ENCODE measurements at places on chromosomes 1 and 21.

GRCh38 chr1:31423418-31423947 is 10.5 kb downstream of the SERINC2 start:
- DNase-seq: no peak

GRCh38 chr1:80869299-80869698 is 931.4 kb upstream of the ADGRL2 start:
- no peak for DNase-seq

- DNase-seq: no peak
These were observed 9.3 kb downstream of the CBR1 start for GRCh38 chr21:36079010-36079649.

- DNase-seq: no peak
These were observed 714 bp downstream of the DFFA start for GRCh38 chr1:10471411-10472219.

- DNase-seq: no peak
These were observed 19.9 kb downstream of the ELAPOR1 start for GRCh38 chr1:109133815-109134214.

DNA sequence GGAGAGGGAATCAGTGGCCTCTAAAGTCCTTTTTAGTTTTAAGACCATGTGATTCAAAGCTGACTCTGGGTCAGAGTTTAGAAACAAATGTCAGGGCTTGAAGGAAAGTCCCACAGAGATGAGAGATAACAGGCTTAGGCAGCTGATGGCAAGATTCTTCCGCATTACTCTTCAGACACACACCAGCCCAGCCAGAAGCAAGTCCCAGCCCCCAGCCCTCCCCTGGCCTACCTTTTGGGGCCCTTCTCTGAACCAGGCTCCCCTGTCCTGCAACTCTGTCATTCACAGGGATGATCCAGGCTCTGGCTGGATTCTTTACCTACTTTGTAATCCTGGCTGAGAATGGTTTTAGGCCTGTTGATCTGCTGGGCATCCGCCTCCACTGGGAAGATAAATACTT is 13.1 kb upstream of the CASQ1 start:
- no peak for DNase-seq

DNA sequence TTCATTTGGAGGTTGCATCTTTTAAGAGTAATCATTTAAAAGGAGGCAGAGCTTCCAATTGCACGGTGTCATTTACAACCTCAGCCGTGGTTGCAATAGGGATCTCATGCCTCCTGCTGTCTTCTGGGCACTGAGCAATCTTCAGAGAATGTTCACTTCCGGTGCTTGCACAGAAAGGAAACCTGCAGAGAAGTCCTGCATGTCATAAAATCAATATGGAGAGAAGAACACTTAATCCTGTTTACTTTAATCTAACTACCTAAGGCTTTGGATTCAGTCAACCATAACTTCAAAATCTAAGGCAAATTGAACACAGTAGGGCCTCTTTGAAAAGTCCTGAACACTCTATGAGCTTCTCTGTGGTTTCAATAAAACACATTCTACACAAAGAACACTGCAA is 11.3 kb upstream of the MAP10 start:
- no peak for DNase-seq

DNA sequence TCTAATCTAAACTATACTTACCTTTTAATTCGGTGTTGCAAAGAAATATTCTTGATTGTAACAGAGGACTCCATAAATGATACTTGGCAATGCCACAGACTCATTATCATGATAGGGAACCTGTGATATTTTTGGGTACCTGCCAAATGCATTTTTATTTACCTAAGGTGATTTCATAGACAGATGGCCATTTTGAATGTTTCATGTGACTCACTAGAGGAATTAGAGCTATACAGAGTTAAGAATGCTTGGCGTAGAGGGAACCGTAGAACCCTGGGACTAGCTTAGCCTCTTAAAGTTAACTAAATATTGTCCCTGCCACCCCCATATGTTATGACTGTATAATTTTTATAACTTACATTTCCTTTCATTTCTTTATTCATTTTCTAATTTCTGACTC is 136.1 kb downstream of the DISP1 start:
- no peak for DNase-seq

- no peak for DNase-seq
These were observed 57.6 kb downstream of the SIM2 start for GRCh38 chr21:36756527-36756926.

DNA sequence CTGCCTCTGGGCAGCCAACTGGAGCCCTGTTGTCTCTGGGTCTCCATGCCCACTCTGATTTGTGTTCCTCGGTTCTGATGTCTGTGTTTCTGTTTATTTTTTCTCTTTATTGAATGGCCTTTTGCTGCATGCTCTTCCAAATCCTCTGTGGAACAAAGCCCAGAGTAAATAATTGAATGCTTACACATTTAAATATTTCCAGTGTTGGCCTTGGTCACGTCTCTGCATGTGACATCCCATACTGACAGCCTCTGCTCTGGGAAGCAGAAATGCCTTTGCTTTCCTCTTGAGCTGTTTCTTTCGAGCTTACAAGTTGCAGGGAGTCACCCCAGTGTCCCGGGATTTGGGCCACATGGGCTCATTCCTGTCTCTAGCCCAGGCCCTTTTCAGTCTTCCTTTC is 267.9 kb downstream of the PTPRU start:
- DNase-seq: no peak

DNA sequence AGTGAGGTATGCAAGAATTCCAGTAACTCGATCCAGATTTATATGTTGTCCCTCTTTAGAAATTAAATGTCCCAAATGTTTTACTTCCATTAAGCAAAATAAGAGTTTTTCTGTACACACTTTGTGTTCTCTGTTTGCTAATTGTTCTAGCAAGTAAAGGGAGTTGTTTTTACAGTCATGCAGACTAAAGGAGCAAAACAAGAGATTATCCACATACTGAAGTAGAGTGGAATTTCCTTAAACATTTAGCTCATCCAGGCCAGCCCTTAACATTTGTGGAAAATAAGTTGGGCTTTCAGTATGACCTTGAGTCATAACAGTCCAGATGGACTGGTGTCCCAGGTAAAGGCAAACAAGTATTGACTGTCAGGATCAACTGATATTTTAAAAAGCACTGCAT is 44.1 kb upstream of the TINAGL1 start:
- DNase-seq: no peak

DNA sequence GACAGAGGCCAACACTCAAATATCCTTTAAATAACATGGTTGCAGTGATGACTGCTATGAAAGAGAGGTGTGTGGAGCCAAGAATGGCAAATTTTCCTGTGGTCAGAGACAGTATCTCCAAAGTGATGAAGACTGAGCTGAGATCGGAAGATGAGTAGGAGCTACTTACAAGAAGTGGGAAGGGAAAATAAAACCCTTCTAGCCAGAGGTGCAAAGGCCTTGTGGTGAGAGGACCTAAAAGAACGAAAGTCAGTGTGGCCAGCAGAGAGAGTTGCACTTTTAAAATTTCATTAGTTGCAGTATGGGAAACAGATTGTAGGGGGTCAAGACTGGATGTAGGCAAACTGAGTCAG is 17.8 kb downstream of the SLAMF7 start:
- DNase-seq: no peak

DNA sequence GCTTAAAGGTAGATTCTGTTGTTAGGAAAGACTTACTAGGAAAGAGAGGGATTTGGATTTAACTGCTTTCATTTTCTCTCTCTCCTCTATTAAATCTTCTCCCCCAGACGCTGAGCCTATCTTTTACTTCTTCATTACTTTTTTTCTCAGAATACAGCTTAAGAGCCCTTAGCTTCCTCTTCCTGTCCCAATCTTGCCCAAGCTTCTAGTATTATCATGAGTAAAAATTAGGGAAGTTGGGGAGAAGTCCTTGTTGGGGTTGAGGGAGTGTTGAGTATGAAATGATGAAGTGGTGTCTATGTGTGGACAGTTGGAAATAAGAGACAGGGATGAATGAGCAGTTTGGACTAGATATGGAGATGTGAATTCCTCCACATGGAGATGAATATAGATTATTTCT is 35.0 kb downstream of the ACP6 start:
- no peak for DNase-seq

- DNase-seq: no peak
These were observed 22.2 kb upstream of the PRSS38 start for GRCh38 chr1:227793079-227793947.

- no peak for DNase-seq
These were observed 10.7 kb upstream of the SDC3 start for GRCh38 chr1:30919025-30919881.

GRCh38 chr1:169024800-169025271 is 81.7 kb upstream of the ATP1B1 start:
- DNase-seq: no peak

DNA sequence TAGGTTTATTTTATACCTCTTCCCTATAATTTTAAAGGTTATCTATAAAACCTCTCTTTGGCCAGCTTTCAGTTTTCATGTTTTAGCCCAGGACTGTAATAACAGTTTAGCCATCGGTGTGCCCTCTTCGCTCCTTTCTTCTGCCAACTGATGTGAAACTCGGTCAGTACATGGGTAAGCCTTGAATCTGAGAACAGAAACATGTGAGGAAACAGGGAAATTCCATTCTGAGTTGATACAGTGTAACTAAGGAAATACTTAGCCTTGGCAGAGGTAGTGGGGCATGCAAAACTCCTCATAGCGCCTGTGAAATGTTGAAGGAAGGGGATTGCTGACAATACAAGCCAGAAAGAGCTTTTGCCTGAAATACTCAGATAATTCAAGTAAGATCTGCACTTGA is 465.2 kb downstream of the NCAM2 start:
- DNase-seq: no peak

DNA sequence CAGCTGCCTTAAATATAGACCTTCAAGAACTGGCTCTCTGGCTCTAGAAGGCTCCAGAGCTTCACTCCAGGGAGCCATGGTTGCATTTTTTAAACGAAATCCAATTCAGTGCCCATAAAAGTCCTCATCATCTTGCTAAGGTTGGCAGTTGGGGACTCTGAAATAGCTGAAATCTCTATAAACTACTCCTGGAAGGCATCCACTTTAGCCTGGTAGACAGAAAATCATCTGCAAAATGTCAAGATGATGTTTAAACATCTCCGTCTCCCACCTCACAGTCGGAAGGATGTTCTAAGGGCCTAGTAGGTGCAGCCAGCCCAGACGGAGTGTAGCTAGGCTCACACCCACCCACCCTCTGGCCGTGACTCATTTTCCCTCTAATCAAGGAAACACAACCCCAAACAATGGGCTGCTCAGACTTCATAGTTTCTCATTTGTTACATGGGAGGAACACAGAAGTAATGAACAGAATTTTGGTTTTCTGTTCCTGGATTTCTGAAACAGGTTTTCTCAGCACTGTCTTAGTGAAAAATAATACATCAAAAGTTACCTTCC is 235.4 kb upstream of the KAZN start:
- DNase-seq: no peak

- no peak for DNase-seq
These were observed 57.0 kb downstream of the SCCPDH start for GRCh38 chr1:246781212-246781611.

DNA sequence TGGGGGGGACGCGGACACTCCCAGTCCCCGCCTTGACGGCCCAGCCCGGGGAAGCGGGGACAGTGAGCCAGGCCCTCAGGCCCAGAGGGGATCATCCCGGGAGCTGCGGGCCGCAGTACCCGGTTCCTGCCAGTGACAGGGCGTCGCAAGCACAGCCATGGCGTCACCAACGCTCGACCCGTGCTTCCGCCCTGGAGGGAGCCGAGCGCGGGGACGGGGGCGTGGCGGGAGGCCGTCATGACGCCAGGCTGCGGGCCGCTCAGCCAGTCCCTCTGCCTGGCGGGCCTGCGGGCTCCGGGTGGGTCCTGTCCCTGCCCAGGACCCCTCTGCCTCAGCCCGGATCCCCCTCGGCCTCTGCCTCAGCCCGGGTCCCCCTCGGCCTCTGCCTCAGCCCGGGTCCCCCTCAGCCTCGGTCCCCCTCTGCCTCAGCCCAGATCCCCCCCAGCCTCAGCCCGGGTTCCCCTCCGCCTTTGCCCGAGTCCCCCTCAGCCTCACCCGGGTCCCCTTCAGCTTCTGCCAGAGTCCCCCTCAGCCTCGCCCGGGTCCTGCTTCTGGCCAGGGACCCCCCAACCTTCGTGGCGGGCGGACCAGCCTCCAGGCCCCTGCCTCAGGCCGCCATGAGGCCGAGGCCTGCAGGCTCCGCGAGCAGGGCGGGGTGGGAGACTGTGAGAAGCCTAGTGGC is 2.3 kb upstream of the SLC2A5 start:
- DNase-seq: no peak

DNA sequence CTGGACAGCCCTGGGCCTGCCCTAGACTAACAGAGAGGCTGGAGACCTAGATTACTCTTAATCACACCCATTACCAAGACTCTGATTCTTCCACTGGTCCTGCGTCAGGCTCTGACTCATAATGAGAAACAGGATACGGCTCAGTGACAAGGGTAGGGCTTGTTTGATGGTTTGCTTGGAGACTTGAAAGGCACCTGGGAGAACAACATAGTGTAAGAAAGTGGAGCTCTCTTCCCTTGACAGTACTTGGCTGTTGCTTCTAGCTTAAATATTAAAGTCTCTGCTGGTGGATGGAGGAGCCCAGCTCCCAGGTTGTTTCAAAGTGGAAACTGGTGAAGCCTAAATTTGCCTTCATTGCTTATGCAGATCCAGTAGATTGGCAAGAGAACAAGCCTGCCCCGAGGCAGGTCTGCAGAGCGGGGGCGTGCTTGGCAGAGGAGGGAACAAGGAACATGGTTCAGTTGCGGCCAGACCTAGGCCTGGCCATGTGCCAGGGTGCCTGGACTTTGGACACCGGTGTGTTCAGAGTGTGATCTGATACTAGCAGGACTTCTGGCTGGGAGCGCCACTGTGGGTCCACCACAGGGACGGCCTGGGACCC is 480.6 kb downstream of the CAMTA1 start:
- DNase-seq: no peak

DNA sequence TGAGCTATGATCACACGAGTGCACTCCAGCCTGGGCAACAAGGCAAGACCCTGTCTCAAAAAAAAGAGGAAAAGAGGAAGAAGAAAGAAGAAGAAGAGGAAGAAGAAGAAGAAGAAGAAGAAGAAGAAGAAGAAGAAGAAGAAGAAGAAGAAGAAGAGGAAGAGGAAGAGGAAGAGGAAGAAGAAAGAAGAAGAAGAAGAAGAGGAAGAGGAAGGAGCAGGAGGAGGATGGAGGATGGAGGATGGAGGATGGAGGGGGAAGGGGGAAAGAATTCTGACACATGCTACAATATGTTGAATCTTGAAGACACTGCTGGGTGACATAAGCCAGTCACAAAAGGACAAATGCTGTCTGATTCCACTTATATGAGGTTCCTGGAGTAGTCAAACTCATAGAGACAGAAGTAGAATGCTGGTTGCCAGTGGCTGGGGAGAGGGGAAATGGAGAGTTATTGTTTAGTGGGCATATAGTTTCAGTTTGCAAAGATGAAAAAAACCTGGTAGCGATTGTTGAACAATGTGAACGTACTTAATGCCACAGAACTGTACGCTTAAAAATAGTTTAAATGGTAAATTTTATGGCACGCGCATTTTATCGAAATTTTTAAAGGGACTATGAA is 47.3 kb upstream of the COA6 start:
- DNase-seq: no peak

- no peak for DNase-seq
These were observed 40.9 kb downstream of the RGS5 start for GRCh38 chr1:163161841-163162240.
